ENCODE measurements at places on chromosomes 13 and 19.

DNA sequence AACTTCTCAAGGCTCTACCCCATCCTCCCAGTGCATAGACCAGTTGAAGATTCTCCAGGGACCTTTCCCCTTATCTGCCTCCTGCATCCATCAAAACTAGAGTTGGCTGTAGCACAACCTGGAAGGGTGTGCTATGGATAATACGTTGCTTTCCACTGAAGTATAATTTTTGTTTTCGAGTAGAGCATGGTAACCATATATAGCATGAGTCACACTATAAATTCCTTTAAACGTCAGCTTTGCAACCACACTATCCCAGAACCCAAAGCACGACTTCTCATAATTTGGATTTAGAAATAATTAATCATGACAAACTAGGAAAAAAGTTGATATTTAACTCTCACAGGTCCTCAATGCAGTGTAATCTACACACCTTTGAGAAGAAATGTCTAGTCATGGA, 138.3 kb upstream of the NBEA start:
- H3K36me3 ChIP-seq, result no peaks in the 10 kb centered on the region
- no peak overlapping the region for H3K4me3 ChIP-seq
- DNase-seq, result no peak
- H3K27ac ChIP-seq, result no peak overlapping the region
- H3K27me3 ChIP-seq, result no peaks in the 10 kb centered on the region
- no peaks in the 10 kb centered on the region for H3K4me1 ChIP-seq

DNA sequence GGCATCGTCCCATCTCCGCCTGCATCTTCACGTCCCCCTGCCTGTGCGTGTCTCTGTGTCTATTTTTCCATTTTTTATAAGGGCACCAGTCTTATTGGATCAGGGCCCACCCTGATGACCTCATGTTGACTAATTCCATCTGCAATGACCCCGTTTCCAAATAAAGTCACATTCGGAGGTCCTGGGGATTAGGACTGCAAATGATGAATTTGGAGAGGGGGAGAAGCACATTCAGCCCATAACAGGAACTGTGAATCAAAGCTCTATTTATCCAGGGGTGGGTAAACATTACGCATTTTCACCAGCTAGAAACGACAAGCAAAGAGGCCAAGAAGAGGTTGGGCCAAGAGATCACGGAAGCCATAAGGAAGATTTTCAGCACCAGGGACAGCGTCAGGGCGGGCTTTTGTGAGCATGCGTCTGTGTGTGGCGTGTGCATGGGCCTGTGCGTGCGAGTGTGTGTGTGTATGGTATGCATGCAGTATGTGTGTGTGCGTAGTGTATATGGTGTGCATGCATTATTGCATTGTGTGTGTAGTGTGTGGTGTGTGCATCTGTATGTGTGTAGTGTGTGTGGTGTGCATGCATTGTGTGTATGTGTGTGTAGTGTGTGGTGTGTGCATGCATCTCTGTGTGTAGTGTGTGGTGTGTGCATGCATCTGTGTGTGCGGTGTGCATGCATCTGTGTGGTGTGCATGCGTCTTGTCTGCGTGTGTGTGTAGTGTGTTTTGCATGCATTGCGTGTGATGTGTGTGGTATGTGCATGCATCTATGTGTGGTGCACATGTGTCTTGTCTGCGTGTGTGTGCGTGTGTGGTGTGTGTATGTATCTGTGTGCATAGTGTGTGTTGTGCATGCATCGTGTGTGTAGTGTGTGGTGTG, 19.6 kb downstream of the CELF5 start:
- no peak for DNase-seq
- no peak overlapping the region for H3K4me3 ChIP-seq
- peaks cover 6% of the 10 kb centered on the region for H3K36me3 ChIP-seq
- no peak overlapping the region for H3K27ac ChIP-seq
- H3K27me3 ChIP-seq, result peaks cover 19% of the 10 kb centered on the region
- H3K4me1 ChIP-seq, result peaks cover 3% of the 10 kb centered on the region

DNA sequence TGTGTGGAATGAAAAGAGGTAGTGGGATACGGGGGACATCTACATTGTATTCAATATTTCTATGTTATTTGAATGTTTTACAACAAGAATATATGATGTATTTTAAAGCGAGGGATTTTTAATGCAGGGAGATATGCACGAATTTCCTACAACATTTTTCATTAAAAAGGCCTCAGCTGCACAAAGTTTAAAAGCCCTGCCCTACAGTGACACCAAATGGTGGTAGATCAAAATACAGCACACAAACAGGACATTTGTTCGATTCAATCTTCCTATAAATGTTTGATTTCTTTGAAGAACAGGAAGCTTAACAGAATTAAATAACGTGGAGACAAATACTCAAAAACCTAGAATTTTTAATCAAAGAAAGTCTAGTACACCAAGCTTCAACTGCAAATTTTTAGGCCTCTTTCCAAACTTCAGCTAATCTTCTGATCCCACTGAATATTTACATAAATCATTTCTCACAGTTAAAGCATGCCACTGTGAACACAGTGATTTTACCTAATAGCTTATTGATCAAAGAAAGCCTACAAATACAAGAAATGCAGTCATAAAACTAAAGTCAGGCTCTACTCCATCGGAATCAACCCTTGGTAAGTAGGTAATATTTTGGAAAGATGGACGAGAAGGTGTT, 257.2 kb downstream of the DIAPH3 start:
- H3K4me3 ChIP-seq, result no peak overlapping the region
- no peaks in the 10 kb centered on the region for H3K27me3 ChIP-seq
- no peak overlapping the region for H3K27ac ChIP-seq

DNA sequence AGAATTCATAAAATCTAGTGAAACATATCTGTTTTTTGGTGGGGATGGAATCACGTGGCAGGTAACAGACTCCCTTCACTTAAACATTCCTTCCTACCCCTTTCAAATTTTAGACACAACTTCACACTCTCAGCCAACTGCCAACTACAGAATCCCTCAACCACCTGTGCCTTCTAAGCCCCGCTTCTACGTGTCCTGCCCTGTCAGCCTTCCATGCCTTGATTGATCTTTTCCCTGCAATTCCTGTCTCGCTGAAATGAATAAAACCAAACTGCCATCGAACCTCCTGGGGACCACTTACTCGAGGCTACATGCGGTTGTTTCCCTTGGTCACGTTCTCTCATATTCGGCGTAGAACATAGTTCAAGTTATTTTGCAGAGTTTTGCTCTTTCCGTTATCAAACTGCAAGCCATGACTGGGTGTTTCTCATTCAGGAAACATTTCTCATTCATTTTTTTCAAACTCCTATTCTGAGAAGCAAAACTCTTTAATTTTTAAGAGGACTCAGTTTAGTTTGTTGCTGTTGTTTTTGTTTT, 1.1 kb downstream of the ZNF625 start:
- peaks cover 21% of the 10 kb centered on the region for H3K27me3 ChIP-seq
- no peaks in the 10 kb centered on the region for H3K36me3 ChIP-seq
- no peak overlapping the region for H3K27ac ChIP-seq
- peak overlapping the region; percentile 85 for H3K4me3 ChIP-seq
- H3K4me1 ChIP-seq, result peaks cover 14% of the 10 kb centered on the region
- no peak for DNase-seq

DNA sequence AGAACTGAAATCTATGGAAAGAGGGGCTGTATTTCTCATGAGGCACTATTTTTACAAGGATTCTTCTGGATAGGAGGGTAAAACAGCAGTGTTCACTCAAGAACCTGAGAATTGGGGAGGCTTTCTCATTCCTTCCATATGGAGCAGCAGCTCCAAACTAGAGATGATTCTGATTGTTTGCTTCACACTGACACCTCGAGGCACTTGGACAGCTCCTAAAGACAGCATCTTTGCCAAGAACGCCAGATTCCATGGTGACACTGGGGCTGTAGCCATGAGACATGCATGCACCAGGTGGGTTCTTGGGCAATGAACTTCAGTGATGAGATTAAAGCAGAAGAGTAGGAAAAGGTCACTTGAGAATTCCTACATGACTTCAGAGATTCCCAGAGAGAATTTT, 361.5 kb upstream of the HTR2A start:
- DNase-seq, result no peak
- H3K36me3 ChIP-seq, result no peaks in the 10 kb centered on the region
- H3K27me3 ChIP-seq, result no peaks in the 10 kb centered on the region
- H3K4me3 ChIP-seq, result no peak overlapping the region
- H3K27ac ChIP-seq, result no peak overlapping the region

- H3K4me1 ChIP-seq, result no peaks in the 10 kb centered on the region
- no peak overlapping the region for H3K4me3 ChIP-seq
- H3K27me3 ChIP-seq, result peaks cover 6% of the 10 kb centered on the region
- DNase-seq, result no peak
These were observed 9.7 kb downstream of the TEX29 start for GRCh38 chr13:111330066-111330610.

GRCh38 chr13:108676620-108677019, 47.2 kb downstream of the MYO16 start:
- no peak overlapping the region for H3K27ac ChIP-seq
- H3K4me1 ChIP-seq, result no peaks in the 10 kb centered on the region
- no peaks in the 10 kb centered on the region for H3K36me3 ChIP-seq
- DNase-seq, result no peak
- H3K4me3 ChIP-seq, result no peak overlapping the region

DNA sequence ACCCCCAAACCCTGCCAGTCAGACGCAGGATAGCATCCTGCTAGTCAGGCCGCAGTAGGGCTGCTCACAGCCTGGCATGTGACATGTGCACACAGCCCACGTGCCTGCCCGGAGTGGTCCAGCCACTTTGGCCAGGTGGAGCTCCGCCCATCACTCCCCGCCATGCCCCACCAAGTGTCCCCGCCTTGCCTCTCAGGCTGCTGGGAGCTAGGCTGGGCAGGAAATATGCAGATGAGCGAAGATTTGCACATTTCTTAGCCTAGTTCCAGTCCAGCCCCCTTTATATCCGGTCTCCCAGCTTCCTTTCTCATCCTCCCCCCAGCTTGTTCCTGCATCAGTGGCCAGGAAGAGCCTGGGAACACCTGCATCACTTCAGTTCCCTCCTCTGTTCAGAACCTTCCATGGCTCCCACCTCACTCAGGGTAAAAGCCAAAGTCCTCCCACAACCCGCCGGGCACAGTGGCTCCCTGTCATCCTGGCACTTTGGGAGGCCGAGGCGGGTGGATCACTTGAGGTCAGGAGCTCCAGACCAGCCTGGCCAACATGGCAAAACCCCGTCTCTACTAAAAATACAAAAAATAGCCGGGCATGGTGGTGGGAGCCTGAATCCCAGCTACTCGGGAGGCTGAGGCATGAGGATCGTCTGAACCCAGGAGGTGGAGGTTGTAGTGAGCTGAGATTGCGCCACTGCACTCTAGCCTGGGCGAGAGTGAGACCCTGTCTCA, 2.3 kb upstream of the DOCK6 start:
- H3K27ac ChIP-seq, result no peak overlapping the region
- no peaks in the 10 kb centered on the region for H3K36me3 ChIP-seq
- peak overlapping the region; percentile 6 for H3K4me3 ChIP-seq
- no peaks in the 10 kb centered on the region for H3K4me1 ChIP-seq
- no peak for DNase-seq
- peaks cover 80% of the 10 kb centered on the region for H3K27me3 ChIP-seq

GRCh38 chr19:5951338-5951861, 26.5 kb downstream of the RANBP3 start:
- H3K27ac ChIP-seq, result peak overlapping the region; percentile 89
- H3K4me3 ChIP-seq, result peak overlapping the region; percentile 21
- peaks cover 71% of the 10 kb centered on the region for H3K4me1 ChIP-seq
- H3K27me3 ChIP-seq, result no peaks in the 10 kb centered on the region
- no peak for DNase-seq
- peaks cover 23% of the 10 kb centered on the region for H3K36me3 ChIP-seq
